ENCODE measurements at places on chromosomes 1 and 21.

DNA sequence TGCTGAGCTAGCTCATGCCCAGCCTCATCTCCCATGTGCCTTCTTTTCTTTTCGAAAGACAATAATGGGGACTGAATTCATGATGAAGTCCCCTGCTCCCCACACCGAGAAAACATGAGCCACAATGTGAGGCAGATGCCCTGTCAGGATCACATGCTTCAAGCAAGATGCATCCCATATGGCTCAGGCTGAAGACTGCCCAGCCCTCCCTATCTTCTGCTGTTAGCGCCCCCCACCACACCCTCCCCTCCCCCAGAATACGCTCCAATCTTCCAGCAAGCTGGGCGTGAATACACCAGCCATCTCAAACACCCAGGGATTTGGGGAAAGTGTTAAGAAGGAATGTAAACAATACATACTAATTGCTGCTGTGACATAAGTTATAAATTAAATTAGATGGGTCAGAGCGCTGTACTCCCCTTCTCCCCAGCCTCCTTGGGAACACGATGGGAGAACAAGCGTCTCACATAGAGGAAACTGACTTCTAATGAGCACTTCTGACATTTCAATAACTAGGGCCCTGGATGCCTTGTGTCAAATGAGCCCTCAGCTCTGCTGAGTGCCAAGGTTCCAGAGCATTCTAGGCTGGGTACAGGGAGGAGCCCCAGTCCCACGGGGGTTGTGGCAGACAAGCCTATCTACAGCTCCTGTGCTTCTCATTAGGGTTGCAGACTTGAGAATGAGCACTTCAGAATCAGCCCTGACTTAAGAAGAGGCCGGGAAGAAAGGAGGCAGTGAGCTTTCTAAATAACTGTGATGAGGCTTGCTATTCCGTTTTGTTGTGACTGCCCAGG, 55.6 kb downstream of the TNR start:
- no peak for DNase-seq

DNA sequence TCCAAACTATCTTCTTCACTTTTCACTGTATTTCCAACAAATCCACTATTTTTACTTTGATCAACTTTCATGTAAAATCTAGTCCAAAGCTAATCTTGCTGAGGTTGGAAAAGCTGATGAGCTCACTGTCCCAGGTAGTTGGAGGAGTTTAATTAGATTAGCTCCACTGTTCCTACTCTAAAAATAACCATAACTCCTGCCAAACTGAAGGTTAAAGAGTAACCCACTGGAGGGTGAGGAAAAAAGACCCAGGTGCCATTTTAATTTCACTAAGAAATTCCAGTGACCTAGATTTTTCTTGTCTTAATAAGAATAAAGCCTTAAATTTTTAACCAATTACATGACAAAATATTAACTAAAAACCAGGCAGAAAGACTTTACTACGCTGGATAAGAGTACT, 15.3 kb downstream of the DCAF8 start:
- DNase-seq, result no peak

DNA sequence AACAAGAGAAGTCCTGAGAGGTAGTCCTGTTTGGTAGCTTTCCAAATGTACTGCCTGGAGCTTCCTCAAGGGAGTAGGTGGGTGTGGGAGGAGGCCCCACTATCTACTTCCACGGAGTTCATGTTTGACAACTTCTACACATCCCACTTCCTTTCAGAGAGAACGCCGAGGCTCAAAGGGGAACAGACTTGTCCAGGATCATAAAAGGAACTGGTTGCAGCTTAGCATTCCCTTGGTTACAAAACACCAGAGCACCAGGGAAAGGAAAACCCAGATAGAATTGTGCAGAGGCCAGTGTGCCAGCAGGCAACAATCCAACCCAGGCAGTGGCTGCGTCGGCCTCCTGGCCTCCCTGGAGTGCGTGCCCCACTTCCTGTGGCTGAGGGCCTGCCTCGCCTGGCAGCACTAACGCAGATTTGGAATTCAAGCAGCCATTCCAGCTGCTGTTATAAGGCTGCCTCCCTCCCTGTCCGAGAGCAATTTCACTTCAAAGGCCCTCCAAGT, 4.2 kb upstream of the RAP1GAP start:
- peak; percentile 57 for DNase-seq

DNA sequence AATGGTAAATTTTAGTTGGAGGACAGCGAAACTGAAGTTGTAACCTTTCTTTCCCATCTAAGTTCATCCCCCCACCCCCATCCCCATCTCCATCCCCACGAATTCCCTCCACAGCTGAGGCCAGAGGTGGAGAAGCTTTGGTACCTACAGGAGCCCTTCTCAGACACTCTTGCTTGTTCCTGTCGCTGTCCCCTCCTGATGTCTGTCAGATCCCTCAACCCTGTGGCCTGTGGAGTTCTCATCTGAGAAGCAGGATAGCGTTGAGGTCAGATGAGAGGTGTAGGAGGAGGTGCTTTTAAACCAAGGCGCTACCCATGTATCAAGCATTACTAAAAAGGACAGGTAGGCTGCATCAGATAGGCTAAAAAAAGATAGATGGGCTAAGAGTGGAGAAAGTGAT, 769 bp downstream of the NTPCR start:
- DNase-seq, result no peak

DNA sequence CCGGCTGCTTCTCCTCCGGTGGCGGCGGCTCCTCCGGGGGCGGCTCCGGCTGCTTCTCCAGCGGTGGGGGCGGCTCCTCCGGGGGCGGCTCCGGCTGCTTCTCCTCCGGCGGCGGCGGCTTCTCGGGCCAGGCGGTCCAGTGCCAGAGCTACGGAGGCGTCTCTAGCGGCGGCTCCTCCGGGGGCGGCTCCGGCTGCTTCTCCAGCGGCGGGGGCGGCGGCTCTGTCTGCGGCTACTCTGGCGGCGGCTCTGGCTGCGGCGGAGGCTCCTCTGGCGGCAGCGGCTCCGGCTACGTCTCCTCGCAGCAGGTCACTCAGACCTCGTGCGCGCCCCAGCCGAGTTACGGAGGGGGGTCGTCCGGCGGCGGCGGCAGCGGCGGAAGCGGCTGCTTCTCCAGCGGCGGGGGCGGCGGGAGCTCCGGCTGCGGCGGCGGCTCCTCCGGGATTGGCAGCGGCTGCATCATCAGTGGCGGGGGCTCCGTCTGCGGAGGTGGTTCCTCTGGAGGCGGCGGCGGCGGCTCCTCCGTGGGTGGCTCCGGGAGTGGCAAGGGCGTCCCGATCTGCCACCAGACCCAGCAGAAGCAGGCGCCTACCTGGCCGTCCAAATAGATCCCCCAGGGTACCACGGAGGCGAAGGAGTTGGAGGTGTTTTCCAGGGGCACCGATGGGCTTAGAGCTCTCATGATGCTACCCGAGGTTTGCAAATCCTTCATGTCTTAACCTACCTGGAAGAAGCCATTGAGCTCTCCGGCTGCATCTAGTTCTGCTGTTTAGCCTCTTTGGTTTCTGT, 2.0 kb downstream of the LORICRIN start:
- no peak for DNase-seq

GRCh38 chr21:44585892-44586291, 5.5 kb upstream of the KRTAP10-5 start:
- no peak for DNase-seq

- no peak for DNase-seq
Observed at GRCh38 chr1:95780836-95781235, 546.8 kb downstream of the RWDD3 start.

GRCh38 chr1:172238158-172238557, 182.3 kb upstream of the C1orf105 start:
- no peak for DNase-seq

GRCh38 chr1:42158189-42158588, 5.0 kb downstream of the GUCA2B start:
- DNase-seq, result no peak

GRCh38 chr1:27979151-27979858, 19.5 kb downstream of the XKR8 start:
- DNase-seq, result peak; percentile 46

- DNase-seq, result no peak
Observed at GRCh38 chr1:112888630-112889029, 67.4 kb downstream of the SLC16A1 start.

- no peak for DNase-seq
Observed at GRCh38 chr1:48030211-48030610, 33.0 kb upstream of the TRABD2B start.

DNA sequence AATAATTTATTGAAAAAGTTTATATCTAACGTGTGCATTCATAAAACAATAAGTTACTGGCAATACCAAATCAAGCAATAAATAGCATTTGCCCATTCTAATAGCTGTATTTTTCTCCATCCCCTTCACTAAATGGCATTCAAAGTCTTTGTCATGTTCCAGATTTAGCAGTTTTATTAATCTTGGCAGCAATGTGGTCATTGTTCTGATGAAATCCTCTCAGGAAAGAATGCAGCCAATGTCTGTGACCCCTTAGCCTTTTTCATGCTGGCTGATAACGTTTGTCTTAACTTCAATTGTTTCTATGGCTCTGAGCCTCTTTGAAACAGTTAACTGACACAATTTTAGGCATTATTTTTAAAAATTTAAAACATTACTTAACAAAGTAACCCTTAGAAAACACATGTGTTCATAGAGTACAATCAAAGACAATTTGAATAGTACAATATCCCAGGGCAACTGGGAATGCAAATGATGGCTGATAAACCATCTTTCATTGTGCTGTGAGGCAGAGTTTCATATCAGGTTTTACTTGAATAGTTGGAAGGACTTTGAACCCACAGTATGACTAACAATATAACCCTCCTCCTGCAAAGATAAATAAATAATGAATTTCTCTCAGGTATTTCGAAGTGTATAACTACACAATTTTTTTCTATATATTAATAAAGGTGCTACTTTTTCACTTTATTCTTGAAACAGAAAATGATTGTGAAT, 217.5 kb downstream of the LRRIQ3 start:
- no peak for DNase-seq

DNA sequence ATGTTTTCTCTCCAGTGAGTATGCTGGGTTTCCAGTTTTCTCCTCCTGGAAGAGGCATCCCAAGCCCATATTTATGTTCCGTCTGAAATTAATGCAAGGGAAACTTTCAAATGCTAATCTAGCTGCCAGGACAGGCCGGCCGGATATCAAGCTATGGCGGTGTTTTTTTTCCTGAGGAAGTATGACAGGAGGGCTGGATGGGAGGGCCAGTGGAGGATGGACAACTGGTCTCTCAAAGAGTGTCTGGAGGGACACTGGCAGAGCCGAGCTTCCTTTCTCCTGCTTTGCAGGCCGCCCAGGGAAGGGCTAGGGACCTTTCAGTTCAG, 212.7 kb downstream of the TRABD2B start:
- no peak for DNase-seq

DNA sequence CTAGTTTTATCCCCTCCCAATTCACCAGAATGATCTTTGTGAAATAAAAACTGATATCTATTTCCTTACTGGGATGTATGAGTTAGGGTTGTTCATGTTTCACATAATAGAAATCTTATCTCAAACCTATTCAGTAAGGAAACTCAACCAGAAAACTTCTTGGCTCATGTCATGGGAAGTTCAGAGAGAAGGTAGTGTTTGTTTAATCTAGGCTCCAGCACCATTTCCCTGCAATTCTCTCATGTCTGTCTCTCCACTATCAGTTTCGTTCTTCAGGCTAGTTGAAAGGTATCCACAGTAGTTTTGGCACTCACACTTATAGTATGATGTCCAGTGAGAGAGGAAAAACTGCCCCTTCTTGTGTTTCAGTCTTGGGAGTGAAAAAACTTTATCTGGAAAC, 34.6 kb upstream of the UHMK1 start:
- DNase-seq, result no peak

GRCh38 chr1:9805006-9805508, 18.7 kb downstream of the CLSTN1 start:
- DNase-seq, result no peak

DNA sequence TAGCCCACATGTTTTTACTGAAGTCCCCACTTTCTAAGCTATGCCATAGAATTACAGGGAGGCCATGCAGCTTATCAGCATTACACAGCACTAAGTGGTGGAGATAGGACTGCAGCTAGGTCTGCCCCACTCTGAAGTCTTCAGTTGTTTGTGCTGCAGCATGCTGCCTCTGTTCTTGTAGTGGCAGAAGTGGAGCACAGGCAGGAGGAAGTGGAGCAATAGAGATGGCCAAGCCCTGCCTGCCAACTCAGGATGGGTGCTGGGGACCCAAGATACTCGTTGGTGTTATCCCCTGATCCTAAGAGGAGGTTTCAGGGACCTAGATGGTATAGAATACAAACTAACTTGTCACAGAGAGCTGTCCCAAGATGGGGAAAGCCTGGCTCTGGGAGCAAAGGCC, 12.9 kb downstream of the MRPL37 start:
- no peak for DNase-seq

DNA sequence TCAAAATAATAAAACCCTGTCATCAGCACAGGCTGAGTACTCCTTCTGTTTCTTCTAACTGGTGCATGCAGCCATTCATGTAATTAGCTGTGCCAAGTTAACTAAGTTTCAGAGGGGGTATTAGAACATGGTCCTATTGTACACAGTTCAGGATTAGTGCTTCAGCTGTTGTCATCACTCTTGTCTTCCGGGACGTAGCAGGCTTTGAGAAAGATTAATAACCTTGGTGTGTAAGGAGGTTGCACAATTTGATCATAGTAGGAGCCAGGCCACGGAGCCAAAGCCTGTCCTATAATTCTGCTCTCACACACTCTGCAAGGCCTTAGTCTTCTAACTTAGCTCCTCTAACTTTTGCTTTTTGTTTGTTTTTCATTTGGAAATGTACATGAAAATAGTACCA, 44.7 kb downstream of the PTGFRN start:
- peak; percentile 71 for DNase-seq

- no peak for DNase-seq
Observed at GRCh38 chr1:215200121-215200520, 117.6 kb downstream of the KCNK2 start.

- DNase-seq, result no peak
Observed at GRCh38 chr1:12344596-12345349, 114.9 kb downstream of the VPS13D start.

- no peak for DNase-seq
Observed at GRCh38 chr1:117857418-117857817, 72.0 kb downstream of the GDAP2 start.

DNA sequence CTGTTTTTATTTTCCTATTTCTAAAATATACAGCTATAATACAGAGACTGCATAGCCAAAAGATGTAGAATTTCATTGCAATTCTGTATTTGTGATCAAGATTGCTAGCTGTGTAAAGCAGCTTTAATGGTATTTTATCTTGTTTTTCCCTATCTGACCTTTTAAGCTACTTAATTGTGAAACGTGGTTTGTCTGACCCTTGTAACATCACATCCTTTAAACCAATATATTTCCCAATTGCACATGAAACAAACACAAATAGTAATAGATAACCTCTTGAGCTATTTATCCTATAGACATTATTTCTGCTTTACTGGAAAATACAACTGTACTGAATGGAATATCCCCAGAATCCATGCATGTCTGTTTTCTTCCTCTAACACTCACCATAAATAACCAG, 112.2 kb upstream of the PLPPR4 start:
- no peak for DNase-seq

- DNase-seq, result no peak
Observed at GRCh38 chr1:159935719-159936272, 9.6 kb downstream of the IGSF9 start.

DNA sequence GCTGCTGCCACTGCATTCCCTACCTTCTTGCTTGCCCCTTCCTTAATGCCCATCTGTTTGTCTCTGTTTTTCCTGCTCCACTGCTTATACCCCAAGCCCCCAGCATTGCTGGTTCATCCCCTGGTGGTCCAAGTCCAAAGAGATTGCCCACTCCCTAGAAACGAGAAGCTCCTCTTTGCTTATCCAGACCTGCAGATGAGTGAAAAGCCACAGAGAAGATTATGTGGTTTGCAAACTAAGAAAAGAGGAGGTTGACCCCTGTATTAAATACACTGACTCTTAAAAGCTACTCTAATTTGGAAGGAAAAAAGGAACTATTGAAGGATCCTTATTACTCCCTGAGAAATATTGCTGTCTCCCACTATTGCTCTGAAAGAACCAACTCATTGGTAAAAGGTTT, 146.8 kb upstream of the RAB4A start:
- no peak for DNase-seq
